ENCODE measurements at places on chromosomes 4 and X.

- DNase-seq = no peak
These were observed 107.4 kb upstream of the SLC4A4 start for GRCh38 chr4:71231129-71232055.

DNA sequence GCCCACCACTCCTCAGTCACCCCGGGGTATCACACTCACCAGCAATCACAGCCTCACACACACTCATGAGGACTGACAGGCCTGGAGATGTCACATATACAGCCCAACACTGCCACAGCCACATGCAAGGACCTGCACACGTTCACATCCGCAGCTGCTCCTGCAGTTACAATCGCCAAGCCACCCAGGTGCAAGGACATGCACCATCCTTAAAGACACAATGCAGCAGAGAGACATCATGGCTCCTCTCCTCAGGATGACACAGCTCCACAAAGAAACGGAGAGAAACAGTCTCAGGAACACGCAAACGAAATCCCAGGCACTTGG is 1.1 kb downstream of the PCSK1N start:
- DNase-seq = no peak

- no peak for DNase-seq
These were observed 149.5 kb downstream of the EDA2R start for GRCh38 chrX:66489339-66489738.

DNA sequence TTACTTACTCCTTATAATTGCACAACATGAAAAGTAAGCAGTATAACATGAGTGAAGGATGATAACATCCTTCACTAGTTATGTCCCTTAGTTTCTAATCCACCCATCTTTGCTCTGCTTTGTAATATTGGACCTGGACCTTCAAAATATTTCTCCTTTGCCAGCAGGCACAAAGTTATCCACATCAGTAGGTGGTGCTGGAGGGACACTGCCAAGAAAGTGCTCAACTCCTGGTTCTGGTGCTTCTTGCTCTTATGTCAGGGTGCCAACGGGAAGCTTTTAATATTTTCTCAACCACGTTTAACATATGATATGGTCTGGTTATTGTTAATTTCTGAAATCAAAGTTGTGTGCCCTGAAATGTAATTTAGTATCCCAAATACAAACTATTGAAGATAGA is 49.1 kb downstream of the TMEM165 start:
- peak; percentile 41 for DNase-seq

DNA sequence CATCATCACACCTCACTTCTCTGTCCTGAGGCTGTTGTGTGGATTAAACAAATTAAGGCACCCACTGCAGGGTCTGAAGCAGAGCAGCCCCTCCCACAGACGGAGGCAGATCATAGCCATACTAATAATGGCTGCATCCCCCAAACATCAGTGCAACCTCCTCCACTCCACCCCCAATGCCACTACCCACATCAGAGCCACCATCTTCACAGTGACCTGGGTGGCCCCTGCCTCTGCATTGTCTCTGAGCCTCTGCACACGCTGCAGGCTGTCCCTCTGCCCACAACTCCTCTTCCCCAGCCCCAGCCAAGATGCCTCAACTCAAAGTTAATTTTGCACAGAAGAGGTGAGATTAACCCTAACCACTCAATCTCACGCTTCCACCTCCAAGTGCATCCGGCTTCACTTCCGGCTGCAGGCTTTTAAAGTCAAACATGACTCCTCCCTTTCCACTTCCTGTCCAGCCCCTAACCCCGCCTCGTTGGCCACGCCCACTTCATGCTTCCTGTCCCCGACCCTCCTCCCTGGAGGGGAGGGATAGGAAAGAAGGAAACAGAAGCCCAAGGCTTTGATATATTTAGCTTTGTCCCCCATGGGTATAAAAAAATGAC is 22.7 kb downstream of the JAKMIP1 start:
- no peak for DNase-seq

- DNase-seq = no peak
These were observed 84.1 kb downstream of the CBR4 start for GRCh38 chr4:168925789-168926490.

GRCh38 chrX:29634516-29634915 is 580.8 kb upstream of the MAGEB2 start:
- DNase-seq = no peak

GRCh38 chr4:95248720-95249425 is 299.9 kb downstream of the UNC5C start:
- DNase-seq = peak; percentile 45

- DNase-seq = no peak
These were observed 22.2 kb upstream of the HSPA4L start for GRCh38 chr4:127759893-127760292.

DNA sequence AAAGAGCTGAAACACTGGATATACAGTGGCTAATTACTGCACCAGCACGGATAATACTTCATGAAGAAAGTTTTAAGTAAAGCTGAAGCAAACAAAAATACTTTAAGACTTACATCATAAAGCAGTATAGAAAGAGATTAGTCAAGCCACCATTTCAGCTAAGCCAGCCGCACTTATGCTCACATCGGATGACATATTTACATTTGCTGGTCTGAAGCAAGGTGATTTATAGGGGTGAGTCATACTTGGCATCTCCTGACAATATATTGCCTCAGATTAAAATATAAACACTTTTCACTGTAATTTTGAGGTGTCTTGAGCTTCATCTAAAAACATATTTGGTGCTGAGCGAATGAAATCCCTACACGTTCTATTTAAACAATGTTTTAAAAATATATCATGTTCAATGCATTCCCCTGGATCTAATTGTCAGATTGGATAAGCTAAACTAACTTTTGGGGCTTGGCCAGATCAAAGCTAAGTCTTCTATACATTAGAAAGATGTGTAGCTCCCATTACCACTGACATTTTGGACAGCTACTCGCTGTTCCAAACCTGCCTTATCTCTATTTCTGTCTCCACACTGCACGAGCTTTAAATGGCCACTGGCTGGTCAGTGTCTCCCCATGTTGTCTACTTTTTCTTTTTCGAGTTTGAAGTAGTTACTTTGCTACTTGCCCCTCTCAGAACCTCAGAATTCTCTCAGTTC is 103.2 kb downstream of the VCX2 start:
- no peak for DNase-seq

DNA sequence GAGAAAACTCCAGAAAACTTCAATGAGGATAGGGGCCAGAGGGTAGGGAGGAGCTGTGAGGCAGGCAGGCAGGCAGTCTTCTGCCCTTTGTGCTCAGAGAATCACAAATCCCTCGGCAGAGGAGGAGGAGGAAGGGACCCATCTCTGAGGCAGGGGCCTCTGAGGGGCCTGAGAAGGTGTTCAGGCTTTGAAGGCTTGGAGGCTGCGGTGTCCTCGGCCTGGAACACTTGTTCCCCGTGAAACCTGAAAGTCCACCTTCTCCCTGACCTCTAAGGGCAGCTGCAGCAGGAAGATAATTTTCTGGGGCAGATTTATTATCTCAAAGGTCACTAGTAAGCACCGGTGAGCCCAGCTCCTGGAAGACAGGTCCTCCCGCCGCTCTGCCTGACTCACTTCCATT is 200.3 kb upstream of the BCOR start:
- no peak for DNase-seq

- DNase-seq = no peak
These were observed 10.0 kb downstream of the SH3KBP1 start for GRCh38 chrX:19877431-19877830.

DNA sequence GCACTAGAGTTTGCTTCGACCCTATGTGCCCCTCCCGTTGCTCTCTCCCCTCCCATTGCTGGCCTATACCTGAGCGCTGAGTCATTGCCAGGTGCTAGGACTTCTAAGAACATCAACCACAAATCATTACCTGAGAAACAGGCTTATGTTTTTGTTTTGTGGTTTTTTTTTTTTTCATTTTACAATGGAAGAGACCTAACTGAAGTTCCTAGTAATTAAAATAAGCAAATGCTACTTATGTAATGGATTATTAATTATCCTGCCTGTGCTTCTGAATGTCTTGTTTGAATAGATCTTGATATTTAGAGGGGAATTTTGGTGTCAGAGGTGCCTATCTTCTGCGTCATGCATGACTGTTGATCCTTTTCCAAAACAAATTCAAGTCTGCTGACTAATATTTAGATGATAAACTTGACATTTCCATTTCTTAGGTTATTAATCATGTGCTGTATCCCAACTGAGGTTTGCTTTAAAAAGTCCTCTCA is 275.4 kb upstream of the CPEB2 start:
- DNase-seq = no peak
